ENCODE measurements at places on chromosomes 12 and 14.

- DNase-seq: no peak
Observed at GRCh38 chr14:93735206-93735605, 53.1 kb downstream of the PRIMA1 start.

DNA sequence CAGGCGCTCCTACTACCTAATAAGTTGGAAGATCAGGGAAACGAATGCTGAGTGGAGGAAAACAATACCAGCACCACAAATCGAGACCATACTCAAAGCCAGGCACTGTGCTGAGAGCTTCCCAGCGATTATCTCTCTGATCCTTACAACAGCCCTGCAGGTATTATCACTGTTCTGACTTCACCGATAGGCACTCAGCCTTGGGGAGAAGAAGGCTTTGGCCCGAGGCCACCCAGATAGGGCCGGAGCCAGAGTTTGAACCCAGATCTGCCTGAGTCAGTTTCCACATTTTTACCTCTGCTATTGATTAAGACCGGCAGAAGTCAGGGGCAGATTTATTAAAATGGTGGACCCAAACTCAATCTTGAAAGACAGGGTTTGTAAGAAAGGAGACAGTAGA is 4.9 kb downstream of the SVOP start:
- no peak for DNase-seq

DNA sequence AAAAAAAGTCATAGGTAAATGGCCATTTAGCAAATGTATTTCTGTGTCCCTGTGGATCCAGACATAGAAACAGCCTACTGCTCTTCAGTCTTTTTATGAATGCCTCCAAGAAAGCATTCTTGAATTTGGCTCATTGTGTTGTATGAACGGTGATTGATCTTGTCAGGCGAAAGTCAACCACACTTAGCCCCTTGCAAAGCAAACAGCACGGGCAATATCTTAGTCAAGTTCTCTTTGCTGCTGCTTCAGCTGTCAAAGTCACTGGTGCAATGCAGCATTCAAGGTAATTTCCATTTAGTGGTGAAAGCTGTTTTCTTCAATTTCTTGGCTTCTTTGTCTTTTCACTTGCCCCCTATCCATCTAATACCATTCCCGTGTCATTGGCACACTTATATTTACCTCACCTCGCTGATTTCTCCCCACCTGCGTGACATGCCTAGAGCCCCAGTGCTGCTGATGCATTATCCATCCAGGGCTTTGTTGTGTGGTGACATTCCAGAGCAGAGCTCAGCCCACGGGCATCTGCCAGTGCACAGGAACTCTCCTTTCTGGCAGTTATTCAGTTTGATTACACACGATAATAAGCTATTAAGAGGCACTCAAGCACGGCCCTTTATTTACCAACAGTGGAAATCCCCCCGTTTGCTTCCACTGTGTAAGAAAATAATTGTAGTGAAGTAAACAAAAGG is 362.3 kb upstream of the NOVA1 start:
- peak; percentile 15 for DNase-seq

DNA sequence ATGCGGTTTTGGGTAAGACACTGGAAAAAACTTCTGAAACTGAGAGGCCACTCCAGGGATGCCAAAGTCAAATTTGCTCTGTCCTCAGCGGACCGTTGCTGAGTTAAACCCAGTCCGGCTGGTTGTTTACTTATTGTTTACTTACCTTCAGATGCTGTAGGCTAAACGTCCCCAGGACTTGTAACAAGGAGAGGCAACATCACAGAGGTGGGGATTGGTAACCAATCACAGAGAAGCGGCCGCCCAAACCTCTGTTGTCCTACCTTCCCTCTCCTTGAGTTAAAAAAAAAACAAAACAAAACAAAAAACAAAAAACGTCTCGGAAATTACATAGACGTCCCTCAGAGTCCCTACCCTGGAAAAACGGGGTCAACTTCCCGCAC is 380 bp downstream of the ANO2 start:
- DNase-seq: no peak

DNA sequence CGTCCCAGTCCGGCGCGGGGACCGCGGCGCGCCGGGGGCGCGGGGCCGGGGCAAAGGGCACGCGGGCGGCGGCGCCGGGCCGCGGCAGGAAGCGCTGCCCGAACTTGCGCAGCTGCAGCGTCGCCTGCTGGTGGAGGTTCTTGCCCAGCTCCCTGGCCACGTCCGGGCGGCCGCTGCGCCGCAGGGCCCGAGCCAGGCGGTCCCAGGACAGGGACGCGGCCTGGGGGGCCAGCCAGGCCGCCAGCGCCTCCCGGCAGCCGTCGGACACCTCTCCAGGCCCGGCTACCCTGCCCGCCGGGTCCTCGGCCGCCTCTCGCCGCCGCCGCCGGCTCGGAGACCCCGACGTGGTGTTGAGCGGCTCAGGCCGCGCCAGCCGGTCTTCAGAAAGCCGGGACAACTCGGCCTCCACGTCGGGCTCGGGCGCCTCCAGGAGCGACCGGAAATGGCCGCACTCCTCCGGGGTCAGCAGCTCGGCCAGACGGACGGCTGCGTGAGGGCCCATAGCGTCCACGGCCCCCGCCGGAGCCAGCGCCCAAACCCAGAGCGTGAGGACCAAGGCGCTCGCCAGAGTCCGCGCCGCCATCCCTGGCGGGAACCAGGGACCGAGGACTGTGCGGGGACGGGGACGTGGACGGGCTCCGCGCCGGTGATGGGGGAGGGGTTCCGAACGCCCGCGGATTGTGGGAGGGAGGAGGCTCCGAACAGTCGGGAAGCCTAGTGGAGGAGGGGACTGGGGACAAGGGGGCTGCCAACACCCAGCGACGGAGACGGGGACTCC is 34.0 kb downstream of the FIGNL2 start:
- peak; percentile 65 for DNase-seq

GRCh38 chr12:6824901-6825381 is 3.3 kb upstream of the P3H3 start:
- DNase-seq: peak; percentile 41

- no peak for DNase-seq
Observed at GRCh38 chr14:60304509-60304908, 55.5 kb downstream of the PPM1A start.

- peak; percentile 27 for DNase-seq
Observed at GRCh38 chr12:132084621-132085290, 59.4 kb downstream of the DDX51 start.

- no peak for DNase-seq
Observed at GRCh38 chr12:49195736-49196135, 6.9 kb upstream of the TUBA1A start.

GRCh38 chr12:124538194-124539082 is 29.0 kb downstream of the NCOR2 start:
- DNase-seq: no peak

DNA sequence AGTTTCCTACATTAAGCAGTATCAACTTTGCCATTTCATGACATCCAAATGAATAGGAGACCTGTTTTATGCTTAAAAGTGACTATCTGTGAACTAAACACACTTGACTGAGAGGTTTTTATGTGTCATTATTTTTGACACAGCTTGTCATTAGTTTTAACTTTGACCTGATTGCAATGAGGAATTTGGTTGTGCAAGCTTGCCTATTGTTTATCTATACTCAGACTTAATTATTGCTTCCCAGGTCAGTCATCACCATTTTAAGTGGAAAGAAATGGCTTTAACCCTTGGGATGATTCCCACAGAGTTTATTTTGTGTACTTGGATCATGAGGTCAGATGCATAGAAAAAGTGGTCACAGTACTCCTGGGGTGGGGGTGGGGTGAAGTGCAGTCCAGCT is 171.0 kb upstream of the PRICKLE1 start:
- peak; percentile 24 for DNase-seq

- peak; percentile 16 for DNase-seq
Observed at GRCh38 chr14:24535737-24536136, 27.7 kb upstream of the CMA1 start.

DNA sequence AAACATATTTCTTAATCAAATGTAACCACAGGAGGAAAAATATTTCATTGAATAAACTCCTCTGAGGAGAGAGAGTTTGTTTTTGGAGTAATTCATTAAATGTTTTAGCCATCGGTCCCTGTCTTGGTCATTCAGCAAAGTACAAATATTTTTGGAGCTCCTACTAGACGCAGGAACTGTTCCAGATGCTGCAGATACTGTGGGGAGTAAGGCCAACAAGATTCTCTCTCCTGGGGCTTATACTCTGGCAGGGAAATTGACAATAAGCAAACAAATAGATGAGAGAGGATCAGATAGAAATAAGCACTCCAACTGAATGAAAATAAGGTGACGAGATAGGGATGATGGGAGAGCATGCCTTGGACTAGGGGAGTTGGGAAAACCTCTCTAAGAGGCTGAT is 264.1 kb downstream of the TTC8 start:
- no peak for DNase-seq

DNA sequence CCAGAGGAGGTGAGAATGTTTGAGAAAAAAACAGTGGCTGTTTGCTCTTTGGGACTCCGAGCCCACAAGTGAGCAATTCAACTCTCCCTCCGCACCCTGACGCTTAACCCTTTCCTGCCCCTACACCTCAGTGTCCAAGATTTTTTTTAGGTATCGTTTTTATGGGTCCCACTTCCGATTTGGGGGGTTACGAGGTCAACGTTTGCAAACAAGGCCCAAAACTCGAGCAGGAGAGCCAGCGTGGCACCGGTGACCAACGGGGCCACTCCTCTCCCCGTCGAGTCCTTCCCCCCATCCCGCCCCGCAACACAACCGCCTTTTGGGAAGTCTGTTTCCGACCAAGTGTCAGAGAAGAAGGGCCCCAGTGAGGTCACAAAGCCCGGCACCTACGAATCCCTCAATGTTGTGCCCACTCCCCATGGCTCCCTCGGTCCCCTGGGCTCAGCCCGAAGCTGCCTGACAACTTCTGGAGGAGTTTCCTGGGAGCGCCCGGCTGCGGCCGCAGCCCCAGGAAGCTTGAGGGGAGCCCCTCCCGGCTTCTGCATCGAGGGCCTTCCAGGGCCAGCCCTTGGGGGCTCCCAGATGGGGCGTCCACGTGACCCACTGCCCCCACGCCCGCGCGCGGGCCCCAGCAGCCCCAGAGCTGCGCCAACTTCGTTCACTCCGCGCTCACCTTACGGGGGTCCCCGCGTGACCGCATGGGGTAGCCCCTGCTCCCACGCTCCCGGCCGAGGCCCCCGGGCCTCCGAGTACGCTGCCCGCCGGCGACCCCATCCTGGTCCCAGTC is 1.2 kb downstream of the CDK2AP1 start:
- peak; percentile 17 for DNase-seq

DNA sequence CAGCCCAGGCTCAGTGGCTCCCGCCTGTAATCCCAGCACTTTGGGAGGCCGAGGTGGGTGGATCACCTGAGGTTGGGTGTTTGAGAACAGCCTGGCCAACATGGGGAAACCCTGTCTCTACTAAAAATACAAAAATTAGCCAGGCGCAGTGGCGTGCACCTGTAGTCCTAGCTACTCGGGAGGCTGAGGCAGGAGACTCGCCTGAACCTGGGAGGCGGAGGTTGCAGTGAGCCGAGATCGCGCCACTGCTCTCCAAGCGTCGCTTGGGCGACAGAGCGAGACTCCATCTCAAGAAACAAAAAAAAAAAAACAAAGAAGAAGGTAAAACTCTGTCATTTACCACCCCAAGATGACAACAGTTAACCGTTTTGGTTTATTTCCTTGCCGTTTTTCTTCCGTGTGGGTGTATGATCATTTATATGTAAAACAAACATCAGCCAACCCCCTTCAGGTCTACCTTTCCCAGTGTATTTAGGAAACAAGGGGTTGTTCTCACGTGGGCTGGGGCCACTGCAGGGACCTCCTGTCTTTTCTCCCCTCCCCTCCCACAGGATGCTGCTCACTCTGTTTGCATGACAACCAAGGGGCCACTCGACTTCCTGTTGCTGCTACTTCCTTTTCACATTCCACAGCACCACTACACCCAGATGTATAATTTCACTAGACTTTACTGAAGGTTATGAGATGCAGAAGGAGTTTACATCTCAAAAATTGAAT is 13.6 kb downstream of the TTC9 start:
- no peak for DNase-seq

- DNase-seq: no peak
Observed at GRCh38 chr12:49952391-49953055, 2.0 kb downstream of the AQP2 start.

DNA sequence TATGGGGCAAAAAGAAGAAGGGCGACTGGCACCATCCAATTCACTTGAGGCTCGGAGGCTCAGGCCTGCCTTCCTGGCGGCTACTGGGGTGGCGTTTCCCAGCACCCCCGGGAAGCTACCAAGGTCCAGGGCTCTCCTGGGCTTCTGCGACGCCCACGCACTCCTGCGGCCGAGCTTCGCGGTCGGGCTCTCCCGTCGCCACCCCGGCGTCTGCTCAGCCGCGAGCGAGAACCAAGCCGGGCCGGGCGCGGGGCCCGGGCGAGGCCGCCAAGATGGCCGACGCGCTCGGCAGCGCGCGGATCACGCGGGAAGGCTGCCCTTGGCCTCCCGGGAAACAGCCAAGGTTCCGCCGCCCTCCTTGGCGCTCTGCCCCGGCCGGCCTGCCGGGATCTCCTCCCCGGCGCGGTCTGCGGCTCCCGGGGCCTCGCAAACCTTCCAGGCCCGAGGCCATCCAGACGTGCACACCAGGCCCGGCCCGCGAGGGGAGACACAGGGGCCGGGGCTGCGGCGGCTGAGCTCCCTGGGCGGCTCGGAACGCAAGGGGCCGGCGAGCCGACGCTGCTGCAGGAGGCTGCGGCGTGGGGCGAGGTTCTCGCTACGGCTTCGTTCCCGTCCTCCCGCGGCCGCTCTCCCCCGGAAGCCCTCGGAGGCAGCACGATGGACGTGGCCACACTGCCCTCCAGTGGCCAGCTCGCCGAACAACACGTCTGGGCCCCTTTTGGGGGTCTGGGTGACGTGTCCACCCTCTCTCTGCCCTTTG is 23.5 kb upstream of the ZFP36L1 start:
- peak; percentile 86 for DNase-seq

- no peak for DNase-seq
Observed at GRCh38 chr12:2306012-2306411, 253.2 kb downstream of the CACNA1C start.

DNA sequence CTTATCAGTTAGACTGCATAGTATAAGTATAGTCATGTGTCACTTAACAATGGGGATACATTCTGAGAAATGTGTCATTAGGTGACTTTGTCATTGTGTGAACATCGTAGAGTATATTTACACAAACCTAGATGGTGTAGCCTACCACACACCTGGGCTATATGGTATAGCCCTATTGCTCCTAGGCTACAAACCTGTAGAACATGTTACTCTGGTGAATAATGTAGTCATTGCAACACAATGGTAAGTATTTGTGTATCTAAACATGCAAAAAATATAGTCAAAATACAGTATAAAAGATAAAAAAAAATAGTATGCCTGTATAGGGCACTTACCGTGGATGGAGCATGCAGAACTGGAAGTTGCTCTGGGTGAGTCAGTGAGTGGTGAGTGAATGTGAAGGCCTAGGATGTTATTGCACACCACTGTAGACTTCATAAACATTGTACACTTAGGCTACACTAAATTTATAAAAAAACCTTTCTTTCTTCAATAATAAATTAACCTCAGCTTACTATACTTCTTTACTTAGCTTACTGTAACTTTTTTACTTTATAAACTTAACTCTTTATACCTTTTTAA is 40.3 kb upstream of the ANKS1B start:
- peak; percentile 50 for DNase-seq
